ENCODE measurements at places on chromosomes 2 and 18. TPM values are rescaled to one million over a fixed set of nuclear protein-coding genes. Genes with fewer than 3 reads are reported as not detected.

GRCh38 chr2:40161986-40162385, 289.9 kb downstream of the SLC8A1 start:
- no peak for DNase-seq

- no peak for DNase-seq
Observed at GRCh38 chr2:37349231-37349860, 4.9 kb downstream of the QPCT start.

- no peak for DNase-seq
Observed at GRCh38 chr2:1847846-1848598, 103.7 kb upstream of the PXDN start.

GRCh38 chr2:45814951-45815621, 163.6 kb downstream of the PRKCE start:
- no peak for DNase-seq

- no peak for DNase-seq
Observed at GRCh38 chr2:99101697-99102096, 39.8 kb upstream of the C2orf15 start.

DNA sequence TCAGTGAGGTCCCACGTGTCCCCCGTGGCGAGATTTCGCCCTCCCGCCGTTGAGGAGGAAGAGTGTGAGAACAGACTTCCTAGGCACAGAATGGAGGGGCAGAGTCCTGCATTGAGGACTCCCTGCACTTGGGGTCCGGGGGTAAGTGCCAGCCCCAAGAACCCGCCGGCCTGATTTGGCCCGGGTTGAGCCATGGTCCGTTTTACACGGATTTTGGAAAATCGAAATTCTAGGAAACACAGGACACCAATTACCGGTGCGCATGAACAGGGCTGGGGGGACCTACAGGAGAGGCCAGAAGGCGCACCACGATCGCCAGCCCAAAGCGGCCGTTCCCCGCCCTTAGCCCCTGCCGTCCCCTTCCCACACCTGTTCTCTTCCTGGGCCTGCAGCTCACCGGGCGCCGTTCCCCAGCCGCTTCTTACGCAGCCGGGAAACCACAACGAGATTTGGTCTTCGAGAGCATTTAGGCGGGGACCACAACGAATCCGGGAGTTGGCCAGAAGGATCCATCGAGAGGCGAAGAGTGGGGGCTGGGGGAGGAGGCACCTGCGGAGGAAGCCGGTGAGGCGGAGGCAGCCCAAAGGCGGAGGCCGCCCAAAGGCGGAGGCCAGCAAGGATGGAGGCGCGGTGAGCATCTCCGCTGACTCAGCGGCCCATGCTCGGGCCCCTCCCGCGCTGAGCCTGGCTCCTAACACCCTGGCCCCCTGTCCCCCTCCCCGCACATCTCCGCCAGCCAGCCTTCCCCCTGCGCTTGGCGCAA, 464 bp upstream of the TLX2 start:
- DNase-seq: no peak

GRCh38 chr2:64972426-64972825, 16.8 kb upstream of the SLC1A4 start:
- DNase-seq: no peak

GRCh38 chr2:6159606-6160005, 467.4 kb downstream of the SOX11 start:
- DNase-seq: no peak

- DNase-seq: no peak
Observed at GRCh38 chr2:16614314-16614860, 51.2 kb downstream of the CYRIA start.

DNA sequence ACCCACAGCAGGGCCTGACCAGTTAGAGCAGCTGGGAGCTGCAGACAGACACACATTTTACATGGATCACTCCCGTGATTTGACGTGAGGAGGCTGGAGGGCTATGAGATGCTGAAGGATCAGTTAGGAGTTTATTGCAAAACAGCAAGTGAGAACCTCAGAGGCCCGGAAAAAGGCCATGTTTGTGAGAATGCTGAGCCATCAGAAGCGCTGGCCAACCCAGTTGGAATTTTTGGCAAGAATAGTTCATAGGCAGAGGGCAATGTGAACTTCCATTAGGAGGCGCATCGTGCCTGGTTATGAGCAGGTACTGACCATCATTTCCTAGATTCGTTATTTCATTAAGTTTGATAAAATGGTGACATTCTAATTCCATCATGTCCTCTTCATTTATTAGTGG, 23.3 kb upstream of the LMAN1 start:
- DNase-seq: no peak

DNA sequence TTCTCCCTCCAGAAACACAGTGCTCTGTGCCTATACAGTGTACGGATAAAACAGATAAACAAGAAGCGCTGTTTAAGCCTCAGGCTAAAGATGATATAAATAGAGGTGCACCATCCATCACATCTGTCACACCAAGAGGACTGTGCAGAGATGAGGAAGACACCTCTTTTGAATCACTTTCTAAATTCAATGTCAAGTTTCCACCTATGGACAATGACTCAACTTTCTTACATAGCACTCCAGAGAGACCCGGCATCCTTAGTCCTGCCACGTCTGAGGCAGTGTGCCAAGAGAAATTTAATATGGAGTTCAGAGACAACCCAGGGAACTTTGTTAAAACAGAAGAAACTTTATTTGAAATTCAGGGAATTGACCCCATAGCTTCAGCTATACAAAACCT, 70.7 kb downstream of the TANK start:
- no peak for DNase-seq

DNA sequence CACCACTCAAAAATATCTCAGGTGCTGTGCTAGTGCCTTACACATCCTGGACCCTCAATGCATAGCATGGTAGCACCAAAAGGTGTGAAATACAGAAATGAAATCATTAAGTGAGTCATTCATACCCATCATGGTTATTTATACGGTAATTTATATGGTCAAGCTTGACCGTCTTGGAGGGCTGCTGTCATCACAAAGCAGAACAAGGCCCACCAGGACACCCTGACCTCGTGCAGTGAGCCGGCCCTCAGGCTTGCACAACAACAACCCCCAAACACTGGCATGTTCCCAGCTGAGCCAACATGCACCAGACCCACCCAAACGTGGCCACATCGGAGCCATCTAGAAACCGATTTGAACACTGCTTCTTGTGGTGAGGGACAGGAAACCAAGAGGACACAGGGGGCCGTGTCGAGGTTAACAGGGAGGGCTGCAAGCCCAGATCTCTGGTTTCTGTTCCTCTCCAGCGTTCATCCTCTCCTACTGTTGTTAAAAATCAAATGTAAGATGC, 378.5 kb upstream of the ID2 start:
- DNase-seq: no peak

DNA sequence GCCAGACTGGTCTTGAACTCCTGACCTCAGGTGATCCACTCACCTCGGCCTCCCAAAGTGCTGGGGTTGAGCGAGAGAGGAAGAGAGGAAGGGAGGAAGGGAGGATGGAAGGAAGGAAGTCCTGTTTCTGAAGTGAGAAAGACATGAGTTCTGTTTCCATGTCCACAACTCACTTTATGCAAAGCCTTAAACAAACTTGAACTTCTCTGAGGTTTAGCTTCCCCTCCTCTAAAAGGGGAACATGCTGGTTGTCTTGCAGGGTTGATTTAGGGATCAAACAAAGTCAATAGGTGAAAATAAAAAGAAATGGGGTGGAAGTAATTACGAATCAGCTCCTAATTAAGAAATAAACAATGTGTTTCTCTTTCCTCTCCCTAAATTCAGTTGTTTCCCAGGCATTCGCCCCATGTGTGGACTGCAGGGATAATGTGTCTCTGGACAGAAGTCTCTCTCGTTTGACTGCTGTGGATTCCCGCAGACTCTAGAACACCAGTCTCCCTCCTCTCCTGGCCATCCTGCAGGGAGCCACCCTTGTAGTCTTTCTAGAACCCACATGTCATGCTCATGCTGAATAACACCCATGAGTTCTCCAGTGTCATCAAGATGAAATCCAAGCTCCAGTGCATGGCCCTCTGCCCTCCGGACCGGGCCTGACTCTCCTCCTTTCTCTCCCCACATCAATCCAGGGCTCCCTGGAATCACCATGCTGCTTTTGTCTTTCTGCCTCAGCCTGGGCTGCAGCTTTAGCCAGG, 229.3 kb upstream of the TRIB2 start:
- no peak for DNase-seq

GRCh38 chr2:169480079-169480465, 778 bp downstream of the BBS5 start:
- peak; percentile 5 for DNase-seq

GRCh38 chr2:151238527-151239487, 22.9 kb downstream of the RBM43 start:
- peak; percentile 69 for DNase-seq

DNA sequence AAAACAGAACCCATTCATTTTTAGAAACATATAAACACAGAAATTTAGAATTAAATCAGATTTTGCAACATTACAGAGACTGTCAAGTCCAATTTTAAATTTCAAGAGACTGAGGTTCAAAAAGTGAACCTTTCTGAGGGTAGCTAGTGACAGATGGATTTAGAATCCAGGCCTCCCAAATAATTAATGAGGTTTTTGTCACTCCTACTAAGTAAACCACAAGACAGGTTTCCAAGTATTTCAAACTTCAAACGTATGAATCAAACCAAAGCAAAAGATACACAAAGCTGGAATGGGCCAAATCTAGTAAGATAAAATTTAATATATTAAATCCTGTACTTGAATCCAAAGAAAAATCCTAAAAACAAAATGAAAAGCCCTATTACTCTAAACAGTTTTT, 25.3 kb downstream of the PPP4R3B start:
- DNase-seq: no peak

GRCh38 chr2:148130581-148130980, 109.7 kb downstream of the MBD5 start:
- peak; percentile 40 for DNase-seq

GRCh38 chr18:55275039-55275901, 312.7 kb downstream of the TCF4 start:
- DNase-seq: peak; percentile 27

DNA sequence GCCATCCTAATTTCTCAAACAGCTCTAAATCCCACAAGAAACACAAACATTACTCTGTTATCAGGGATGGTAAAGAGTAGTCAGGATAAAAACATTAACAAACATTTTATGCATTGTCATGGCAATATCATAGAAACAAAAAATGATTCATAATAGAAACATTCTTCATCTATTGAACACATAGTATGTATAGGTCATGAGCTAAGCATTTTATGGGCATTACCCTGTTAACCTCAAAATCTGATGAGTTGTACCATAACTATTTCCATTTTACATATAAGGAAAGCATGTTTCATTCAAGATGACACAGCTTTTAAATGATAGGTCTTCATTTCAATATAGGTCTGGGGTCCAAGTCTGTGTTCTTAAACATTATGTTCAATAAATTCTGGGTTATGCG, 344.9 kb downstream of the RND3 start:
- peak; percentile 98 for DNase-seq

DNA sequence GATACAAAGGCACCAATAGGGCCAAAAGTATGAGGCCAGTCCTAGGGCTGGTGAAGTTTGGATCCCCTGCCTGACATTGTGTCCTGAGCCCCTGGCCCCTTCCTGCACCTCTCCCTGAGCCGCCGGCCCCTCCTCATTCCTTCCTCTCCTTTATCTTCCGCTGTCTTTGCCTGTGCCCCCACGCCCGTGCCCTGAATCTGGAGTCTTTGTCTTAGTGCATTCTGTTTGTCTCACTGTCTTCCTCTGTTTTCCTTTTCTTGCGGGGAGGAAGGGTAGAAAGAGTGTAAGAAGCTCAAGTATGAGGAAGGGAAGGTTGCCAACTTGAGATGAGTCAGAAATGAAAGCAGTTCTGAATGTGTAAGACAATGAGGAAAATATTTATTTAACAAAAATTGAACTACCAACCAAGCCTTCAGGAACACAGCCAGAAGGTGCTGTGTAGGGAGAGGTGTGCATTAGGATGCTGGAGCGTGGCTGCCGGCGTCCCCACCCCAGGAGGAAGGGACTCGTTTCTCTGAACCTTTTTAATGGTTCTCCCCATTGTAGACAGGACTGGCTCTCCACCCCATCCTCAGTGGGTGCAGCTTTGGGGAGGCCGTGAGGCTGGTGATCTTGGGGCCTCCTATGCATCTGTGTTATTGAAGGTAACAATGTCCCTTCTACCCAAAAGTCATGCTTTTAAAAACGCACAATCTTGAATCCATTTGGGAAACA, 133.1 kb downstream of the NEDD4L start:
- peak; percentile 89 for DNase-seq

DNA sequence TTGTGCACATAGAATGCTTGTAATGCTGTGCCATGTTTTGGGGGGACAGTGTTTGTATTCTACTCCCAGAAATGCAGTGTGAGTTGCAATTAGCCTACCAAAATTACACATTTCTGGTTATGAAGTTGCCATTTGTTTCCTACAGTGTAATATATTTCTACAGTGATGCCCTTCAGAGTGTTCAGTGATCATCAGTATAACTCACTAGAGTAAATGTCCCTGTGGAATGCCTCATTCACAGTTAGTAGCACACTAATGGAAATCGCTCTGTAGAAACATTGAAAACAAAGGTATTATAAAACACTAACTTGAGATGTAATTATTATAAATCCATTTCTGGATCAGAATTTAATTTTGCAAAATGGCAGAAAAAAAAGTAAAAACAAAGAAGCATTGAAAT, 498.7 kb downstream of the PTPRM start:
- DNase-seq: no peak

DNA sequence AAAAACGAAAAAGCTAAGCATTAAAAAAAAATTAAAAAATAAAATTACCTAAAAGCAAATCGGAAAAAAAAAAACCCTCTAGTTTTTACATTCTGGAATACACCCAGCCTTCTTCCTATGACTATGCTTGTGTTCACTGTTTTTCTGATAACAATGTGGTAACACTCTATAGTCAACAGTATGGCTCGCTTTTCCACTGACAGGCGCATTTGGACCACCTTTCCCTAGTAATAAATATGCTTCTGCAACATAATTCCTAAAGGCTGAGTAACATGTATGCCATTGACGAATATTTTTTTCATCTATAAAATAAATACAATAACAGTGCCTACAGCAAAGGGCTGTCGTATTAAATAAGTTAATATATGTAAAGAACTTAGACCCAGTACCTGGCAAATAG, 27.9 kb downstream of the NOL10 start:
- no peak for DNase-seq

GRCh38 chr2:218261423-218262236, 815 bp downstream of the GPBAR1 start:
- no peak for DNase-seq

Gene RND3
- total RNA-seq: 217 TPM

Gene DPYSL5
- total RNA-seq: not detected

Gene SPP2
- total RNA-seq: not detected

Gene RAB31
- 47.7 TPM for total RNA-seq

Gene CYP1B1
- 36.7 TPM for total RNA-seq

Gene IL1R1
- total RNA-seq: 1.6 TPM

Gene UGT1A8
- total RNA-seq: under 0.01 TPM

Gene ALPI
- total RNA-seq: not detected

Gene FEV
- total RNA-seq: not detected
